IgD-negative memory B cell (primary cell): ENCODE measurements at places on chromosomes 5 and 9. TPM values are rescaled to one million over a fixed set of nuclear protein-coding genes. Genes with fewer than 3 reads are reported as not detected.

Gene KCNV2
- polyA plus RNA-seq = not detected

Gene FGF10
- not detected for polyA plus RNA-seq

Gene MEIKIN
- polyA plus RNA-seq = not detected

Gene UNC13B
- polyA plus RNA-seq = not detected

Gene MLANA
- not detected for polyA plus RNA-seq

Gene DND1
- polyA plus RNA-seq = not detected

Gene ANXA2R
- 42.9 TPM for polyA plus RNA-seq

Gene OR1J2
- not detected for polyA plus RNA-seq

Gene CDK5RAP2
- 38.9 TPM for polyA plus RNA-seq

Gene DMRT3
- not detected for polyA plus RNA-seq

Gene LHFPL2
- 9.1 TPM for polyA plus RNA-seq

Gene ZCCHC7
- 76.8 TPM for polyA plus RNA-seq

Gene SLC6A18
- not detected for polyA plus RNA-seq

Gene FAM78A
- polyA plus RNA-seq = 18.3 TPM

Gene BAG1
- 89.3 TPM for polyA plus RNA-seq

Gene SLC1A3
- not detected for polyA plus RNA-seq

Gene PTGER4
- polyA plus RNA-seq = 24.9 TPM

Gene RLN2
- polyA plus RNA-seq = 5.1 TPM

Gene C9orf152
- not detected for polyA plus RNA-seq

Gene LCN15
- polyA plus RNA-seq = not detected

Gene SCAMP1
- polyA plus RNA-seq = 29.2 TPM

Gene ANKRD20A1
- polyA plus RNA-seq = not detected

Gene TEX48
- not detected for polyA plus RNA-seq

Gene OTP
- polyA plus RNA-seq = not detected

Gene ZNF608
- 6.4 TPM for polyA plus RNA-seq

Gene PCDHB16
- polyA plus RNA-seq = not detected

Gene BRINP1
- polyA plus RNA-seq = not detected

Gene SMIM33
- not detected for polyA plus RNA-seq

Gene KIF24
- polyA plus RNA-seq = not detected

Gene C5
- polyA plus RNA-seq = 0.99 TPM

Gene OR13C2
- polyA plus RNA-seq = not detected

Gene SETD9
- 7.3 TPM for polyA plus RNA-seq

Gene OMD
- polyA plus RNA-seq = not detected

Gene CMBL
- not detected for polyA plus RNA-seq

Gene SLC23A1
- polyA plus RNA-seq = not detected

Gene SLC6A7
- polyA plus RNA-seq = not detected

Gene NOL6
- 18.9 TPM for polyA plus RNA-seq

Gene GRIA1
- not detected for polyA plus RNA-seq

Gene NPR3
- polyA plus RNA-seq = not detected

Gene SLC34A1
- not detected for polyA plus RNA-seq

Gene TMEM171
- not detected for polyA plus RNA-seq

Gene FLT4
- polyA plus RNA-seq = 0.56 TPM

Gene NDOR1
- polyA plus RNA-seq = 7.6 TPM

Gene JAKMIP2
- polyA plus RNA-seq = 0.14 TPM

Gene STK32A
- not detected for polyA plus RNA-seq

Gene ADCY2
- polyA plus RNA-seq = not detected

Gene ABLIM3
- 0.14 TPM for polyA plus RNA-seq

Gene SPINK5
- polyA plus RNA-seq = not detected
